Progenitor cell of endocrine pancreas (in vitro differentiated cells): ENCODE measurements at places on chromosomes 5 and 9. TPM values are rescaled to one million over a fixed set of nuclear protein-coding genes. Genes with fewer than 3 reads are reported as not detected.

Gene OR1J1
- total RNA-seq, result not detected in 2 replicates

Gene JMY
- 13.9 and 15.0 TPM in 2 replicates for total RNA-seq

Gene APC
- total RNA-seq, result 46.6 and 48.5 TPM in 2 replicates

Gene DEPDC1B
- 37.0 and 38.5 TPM in 2 replicates for total RNA-seq

Gene PCDHGA12
- 2.9 and 3.2 TPM in 2 replicates for total RNA-seq

Gene CCL19
- total RNA-seq, result 0.53 TPM in 1 of 2 replicates, not detected in the other

Gene CMYA5
- total RNA-seq, result 1.1 and 1.2 TPM in 2 replicates
